Right lobe of liver (tissue), 6 donors: ENCODE measurements at places on chromosomes 11 and 22. TPM values are rescaled to one million over a fixed set of nuclear protein-coding genes. Genes with fewer than 3 reads are reported as not detected.
A peak's percentile ranks its signal among the peaks of the same experiment; 100 is the strongest.

LGALS1 gene
- 267 TPM for total RNA-seq

DNAJB7 gene
- not detected for total RNA-seq

YWHAH gene
- total RNA-seq, result 35.8 TPM

MYO18B gene
- 0.37 TPM for total RNA-seq

OSBPL5 gene
- total RNA-seq, result 2.9 TPM

DCDC1 gene
- 2.3 TPM for total RNA-seq

- no peak overlapping the region for H3K4me3 ChIP-seq
- no peak for DNase-seq
- no peaks in the 10 kb centered on the region for H3K36me3 ChIP-seq
- H3K27me3 ChIP-seq, result no peaks in the 10 kb centered on the region
- H3K27ac ChIP-seq, result no peak overlapping the region
- no peaks in the 10 kb centered on the region for H3K4me1 ChIP-seq
Measured at GRCh38 chr11:10594407-10594806, 25.9 kb upstream of the LYVE1 start.

DNA sequence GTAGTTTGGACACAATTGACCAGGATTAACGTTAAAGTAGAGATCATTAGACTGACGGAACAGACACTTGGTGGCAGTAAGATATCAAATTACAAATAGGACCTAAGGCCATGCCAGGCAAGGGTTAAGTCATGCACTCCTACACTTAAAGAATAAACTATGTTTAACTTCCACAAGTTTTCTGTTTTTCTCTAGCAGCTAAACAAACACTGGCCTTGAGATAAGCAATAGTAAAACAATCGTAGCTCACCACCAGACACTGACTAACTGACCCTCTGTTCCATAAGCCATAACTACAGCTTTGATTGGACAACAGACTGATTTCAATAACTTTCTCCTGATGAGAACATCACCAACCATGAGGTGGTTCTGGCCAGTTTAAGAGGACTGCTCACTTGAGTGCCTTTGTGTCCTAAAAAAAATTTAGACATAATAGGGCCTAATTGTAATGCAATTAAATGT is 2.0 kb upstream of the CEP126 start:
- no peak for DNase-seq
- H3K4me1 ChIP-seq, result no peaks in the 10 kb centered on the region
- H3K27me3 ChIP-seq, result no peaks in the 10 kb centered on the region
- H3K27ac ChIP-seq, result no peak overlapping the region
- no peak overlapping the region for H3K4me3 ChIP-seq

GRCh38 chr11:1992111-1992510 is 5.5 kb downstream of the H19 start:
- peak; percentile 10 for DNase-seq
- H3K4me3 ChIP-seq, result no peak overlapping the region
- no peaks in the 10 kb centered on the region for H3K27me3 ChIP-seq
- no peaks in the 10 kb centered on the region for H3K4me1 ChIP-seq

- no peak overlapping the region for H3K4me3 ChIP-seq
- H3K27ac ChIP-seq, result no peak overlapping the region
- no peak for DNase-seq
- H3K27me3 ChIP-seq, result no peaks in the 10 kb centered on the region
- no peaks in the 10 kb centered on the region for H3K4me1 ChIP-seq
Measured at GRCh38 chr11:97610000-97610399, 1220.2 kb downstream of the JRKL start.

DNA sequence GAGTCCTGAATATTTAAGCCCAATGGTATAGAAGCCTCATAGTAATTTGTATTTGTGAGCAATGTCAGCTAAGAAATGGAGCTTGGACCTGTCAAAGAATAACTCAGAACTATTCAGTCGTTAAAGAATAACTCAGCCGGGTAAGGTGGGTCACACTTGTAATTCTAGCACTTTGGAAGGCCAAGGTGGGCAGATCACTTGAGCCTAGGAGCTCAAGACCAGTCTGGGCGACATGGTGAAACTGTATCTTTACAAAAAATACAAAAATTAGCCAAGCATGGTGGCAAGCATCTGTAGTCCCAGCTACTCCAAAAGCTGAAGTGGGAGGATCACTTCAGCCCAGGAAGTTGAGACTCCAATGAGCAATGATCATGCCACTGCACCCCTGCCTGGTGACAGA is 1526.5 kb downstream of the LRRC4C start:
- H3K36me3 ChIP-seq, result no peaks in the 10 kb centered on the region
- no peak overlapping the region for H3K27ac ChIP-seq
- H3K27me3 ChIP-seq, result no peaks in the 10 kb centered on the region
- no peak overlapping the region for H3K4me3 ChIP-seq
- DNase-seq, result no peak

GRCh38 chr11:70298243-70298915 is 27.9 kb downstream of the PPFIA1 start:
- H3K27ac ChIP-seq, result no peak overlapping the region
- DNase-seq, result no peak

DNA sequence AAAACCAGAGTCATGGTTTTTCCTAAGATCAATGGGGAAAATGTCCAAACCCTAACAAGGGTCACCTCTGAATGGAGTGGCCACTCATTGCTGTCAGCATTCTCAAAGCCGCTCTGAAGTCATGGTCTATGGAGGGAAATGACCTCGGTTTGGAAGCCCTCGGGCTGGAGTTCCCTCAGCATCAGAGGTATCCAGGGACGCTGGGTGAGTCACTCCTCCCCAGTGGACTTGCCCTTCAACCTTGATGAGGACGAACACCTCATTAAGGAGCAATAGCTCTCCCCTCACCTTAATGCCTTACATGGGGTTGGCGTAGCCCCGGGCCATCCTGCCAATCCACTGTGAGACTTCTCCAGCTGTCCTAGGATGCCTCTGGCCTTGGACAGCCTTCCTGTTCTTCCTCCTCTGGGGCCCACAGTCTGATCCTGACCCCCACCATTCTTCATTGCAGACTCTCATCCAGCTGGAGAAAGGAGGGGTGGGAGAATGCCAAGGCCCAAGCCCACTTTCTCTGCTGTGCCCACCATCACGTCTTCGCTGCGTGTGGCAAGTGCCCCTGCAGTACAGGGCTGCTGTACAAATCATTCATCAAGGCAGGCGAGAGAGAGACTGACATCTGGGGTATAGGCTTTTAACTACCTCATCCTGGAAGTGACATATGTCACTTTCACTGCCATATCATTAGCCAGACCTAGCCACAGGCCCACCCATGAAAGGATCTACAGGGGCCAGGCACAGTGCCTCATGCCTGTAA is 25.4 kb upstream of the MYH9 start:
- H3K4me1 ChIP-seq, result no peaks in the 10 kb centered on the region
- H3K27ac ChIP-seq, result no peak overlapping the region
- no peaks in the 10 kb centered on the region for H3K27me3 ChIP-seq

GRCh38 chr11:35089666-35090065 is 49.3 kb upstream of the CD44 start:
- no peaks in the 10 kb centered on the region for H3K4me1 ChIP-seq
- H3K27me3 ChIP-seq, result no peaks in the 10 kb centered on the region
- H3K36me3 ChIP-seq, result no peaks in the 10 kb centered on the region
- no peak overlapping the region for H3K4me3 ChIP-seq
- no peak overlapping the region for H3K27ac ChIP-seq
